ENCODE measurements at places on chromosomes 7 and 10.

GRCh38 chr10:122113161-122113944 lies 124.4 kb downstream of the TACC2 start:
- peak; percentile 90 for DNase-seq

- no peak for DNase-seq
These were observed 45.0 kb downstream of the DENND2A start for GRCh38 chr7:140595468-140596092.

GRCh38 chr10:65827359-65827758 lies 1098.5 kb upstream of the LRRTM3 start:
- no peak for DNase-seq

- peak; percentile 19 for DNase-seq
These were observed 92.6 kb downstream of the OAT start for GRCh38 chr10:124325998-124326636.

DNA sequence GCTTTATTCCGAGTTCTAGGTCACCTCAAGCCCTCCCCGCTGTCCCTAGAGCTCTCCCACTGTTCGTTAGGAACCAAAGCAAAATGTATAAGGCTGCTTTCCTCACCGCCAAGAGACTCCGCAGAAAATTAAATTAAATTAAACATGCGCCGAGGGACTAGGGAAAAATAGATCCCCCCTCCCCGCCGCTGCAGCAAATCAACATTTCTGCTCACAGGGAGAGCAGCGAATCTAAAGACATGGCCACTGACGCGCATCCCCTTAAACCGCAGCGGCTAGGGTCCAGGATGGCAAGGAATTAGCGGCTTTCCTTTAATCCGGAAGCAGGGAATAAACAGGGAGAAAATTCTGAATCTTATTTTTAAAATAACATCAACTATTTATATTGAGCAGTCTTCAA lies 7.6 kb downstream of the SP8 start:
- no peak for DNase-seq

DNA sequence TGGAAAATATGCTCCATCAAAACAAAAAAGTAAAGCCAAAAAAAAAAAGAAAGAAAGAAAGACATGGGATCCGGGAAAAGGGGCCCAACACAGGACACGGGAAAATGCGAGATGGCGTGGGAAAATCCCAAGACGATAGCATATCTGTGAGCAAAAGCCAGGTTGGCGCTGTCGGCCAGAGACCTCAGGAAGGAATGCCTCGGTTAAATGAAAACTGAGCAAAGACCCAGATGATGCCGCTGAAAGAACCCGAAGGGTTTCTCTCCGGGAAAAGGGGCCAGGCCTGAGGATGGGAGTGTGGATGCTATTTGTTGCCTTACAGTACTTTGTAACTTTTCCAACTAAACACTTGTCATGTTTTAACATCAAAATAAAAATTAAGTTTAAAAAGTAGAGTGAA lies 49.5 kb upstream of the PPP2R2D start:
- no peak for DNase-seq

GRCh38 chr10:104321725-104322415 lies 16.4 kb downstream of the ITPRIP start:
- no peak for DNase-seq

DNA sequence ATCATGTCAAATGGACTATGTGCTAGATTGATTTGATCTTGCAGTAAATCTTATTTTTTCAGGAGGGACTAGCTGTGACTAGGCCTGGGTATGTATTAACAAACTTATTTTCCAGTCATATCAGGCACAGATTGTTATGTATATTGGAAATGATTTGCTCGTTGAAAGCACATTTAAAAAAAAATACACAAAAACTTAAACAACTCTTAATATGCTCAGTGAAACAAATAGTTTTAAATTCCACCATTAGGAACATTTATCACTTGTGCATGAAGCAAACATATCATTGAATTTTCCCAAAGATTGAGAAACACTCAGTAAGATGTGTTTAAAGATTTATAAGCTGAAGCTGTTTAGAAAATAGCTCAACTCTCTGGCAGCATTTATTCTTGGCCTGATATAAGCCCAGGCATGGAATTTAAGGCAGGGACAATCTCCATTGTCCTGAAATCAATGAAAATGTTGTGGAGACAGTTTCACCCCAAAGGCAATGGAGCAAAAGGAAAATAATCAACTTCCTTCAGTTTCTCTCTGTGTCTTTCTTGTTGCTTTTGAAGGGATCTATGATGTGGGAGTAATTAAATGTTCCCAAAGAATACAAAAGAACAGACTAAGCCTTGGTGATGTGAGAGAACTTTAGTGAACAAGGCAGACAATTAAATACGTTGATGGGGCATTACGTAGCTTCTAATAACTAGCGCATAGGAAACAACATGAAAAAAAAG lies 250.3 kb downstream of the GPR37 start:
- no peak for DNase-seq

DNA sequence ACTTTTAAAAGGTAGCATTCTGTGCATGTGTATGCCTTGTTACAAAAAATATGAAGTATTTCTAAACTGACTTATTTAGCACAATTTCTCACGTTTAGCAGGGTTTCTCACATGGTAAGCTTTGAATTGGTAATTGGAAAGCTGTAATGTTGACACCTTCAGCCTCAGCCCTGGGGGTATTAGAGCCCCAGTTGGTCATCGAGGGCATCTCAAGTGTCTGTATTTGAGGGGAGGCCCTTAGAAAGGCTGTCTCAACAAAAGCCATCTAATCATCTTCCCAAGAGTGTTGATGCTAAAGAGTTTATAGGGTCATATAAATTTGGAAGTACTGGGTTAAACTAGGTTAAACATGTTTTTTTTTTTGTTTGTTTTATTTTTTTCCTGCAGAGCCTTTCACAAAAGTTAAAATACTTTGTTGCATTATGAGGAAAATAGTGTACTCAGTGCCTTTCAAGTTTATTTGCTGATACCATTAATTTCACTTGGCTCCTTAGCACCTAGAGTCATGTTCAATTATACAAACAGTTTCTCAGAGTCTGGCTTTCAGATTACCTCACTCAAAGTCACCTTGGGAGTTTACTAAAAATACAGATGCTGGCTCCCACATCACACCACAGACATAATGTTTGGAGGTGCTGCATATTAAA lies 134.0 kb downstream of the CD36 start:
- no peak for DNase-seq

GRCh38 chr7:95619921-95620320 lies 23.6 kb upstream of the PDK4 start:
- DNase-seq = no peak

- peak; percentile 85 for DNase-seq
These were observed 86.9 kb downstream of the JAZF1 start for GRCh38 chr7:28093623-28094232.

DNA sequence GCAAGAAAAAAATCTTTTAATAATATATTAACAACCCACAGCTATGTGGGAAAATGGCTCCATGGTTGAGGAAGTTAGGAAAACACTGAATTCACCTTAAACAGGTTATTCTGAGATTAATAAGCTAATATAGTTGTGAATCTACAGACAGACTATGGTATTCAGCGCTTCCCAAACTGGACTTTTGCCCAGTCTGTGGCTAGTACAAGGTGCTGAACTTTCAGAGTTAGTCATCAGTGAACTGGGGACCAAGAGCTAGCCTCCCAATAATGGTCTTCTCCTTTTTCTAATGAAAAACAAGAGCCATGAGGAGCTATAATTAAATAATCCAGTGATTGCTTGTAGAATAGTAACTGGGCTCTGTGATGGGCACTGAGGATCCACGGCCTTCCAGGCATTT lies 65.3 kb downstream of the FRMPD2 start:
- no peak for DNase-seq

DNA sequence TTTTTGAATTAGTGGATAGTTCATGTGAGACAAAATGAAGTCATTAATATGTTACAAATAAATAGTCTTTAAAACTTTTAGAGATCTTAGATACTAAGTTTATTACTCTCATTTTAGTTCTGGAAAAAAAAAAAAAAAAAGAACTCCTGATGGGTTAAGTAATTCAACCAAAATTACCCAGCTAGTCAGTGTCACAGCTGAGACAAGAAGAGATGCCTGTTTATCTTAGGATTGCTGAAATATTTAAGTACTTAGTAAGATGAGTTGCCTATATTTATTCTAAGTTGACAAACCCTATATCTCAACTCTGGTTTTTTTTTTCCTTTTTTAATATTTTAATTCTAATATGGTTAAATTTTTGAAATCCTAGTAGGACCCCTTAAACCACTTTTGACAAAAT lies 781.0 kb upstream of the LRRN3 start:
- no peak for DNase-seq

- no peak for DNase-seq
These were observed 94.9 kb downstream of the GFRA1 start for GRCh38 chr10:116178086-116178605.

DNA sequence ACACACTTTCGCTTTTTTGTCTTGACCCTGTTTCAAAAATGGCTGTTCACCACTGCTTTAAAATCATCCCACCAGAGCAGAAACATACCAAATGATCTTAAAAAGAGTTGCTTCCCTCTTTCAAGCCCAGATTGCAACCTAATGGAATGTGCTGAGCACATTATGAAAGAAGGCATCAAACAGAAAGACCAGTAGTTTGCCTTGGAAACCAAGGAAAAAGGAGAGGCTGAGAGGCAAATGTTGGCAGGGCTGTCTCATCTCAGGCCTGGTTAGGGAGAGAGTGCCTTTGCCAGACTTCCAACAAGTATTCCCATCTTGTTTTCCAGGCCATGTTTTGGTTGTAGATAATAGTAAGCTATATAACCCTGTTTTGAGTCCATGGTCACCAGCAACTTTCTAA lies 64.3 kb downstream of the ABCB4 start:
- no peak for DNase-seq

DNA sequence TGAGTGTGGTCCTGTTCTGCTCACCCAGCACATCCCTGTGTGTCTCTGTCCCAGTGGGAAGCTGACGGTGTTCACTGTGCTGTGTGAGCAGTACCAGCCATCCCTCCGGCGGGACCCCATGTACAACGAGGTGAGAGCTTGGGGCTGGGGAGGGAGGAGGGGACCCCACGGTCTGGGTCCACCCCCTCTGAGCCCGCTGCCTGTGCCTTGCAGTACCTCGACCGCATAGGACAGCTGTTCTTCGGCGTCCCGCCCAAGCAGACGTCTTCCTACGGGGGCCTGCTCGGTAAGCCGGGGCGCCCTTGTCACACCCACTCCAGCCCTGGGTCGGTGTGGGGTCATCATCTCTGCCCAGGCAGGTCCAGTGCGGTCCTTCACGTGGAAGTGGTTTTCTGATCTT lies 17.3 kb downstream of the GET4 start:
- DNase-seq = peak; percentile 53

DNA sequence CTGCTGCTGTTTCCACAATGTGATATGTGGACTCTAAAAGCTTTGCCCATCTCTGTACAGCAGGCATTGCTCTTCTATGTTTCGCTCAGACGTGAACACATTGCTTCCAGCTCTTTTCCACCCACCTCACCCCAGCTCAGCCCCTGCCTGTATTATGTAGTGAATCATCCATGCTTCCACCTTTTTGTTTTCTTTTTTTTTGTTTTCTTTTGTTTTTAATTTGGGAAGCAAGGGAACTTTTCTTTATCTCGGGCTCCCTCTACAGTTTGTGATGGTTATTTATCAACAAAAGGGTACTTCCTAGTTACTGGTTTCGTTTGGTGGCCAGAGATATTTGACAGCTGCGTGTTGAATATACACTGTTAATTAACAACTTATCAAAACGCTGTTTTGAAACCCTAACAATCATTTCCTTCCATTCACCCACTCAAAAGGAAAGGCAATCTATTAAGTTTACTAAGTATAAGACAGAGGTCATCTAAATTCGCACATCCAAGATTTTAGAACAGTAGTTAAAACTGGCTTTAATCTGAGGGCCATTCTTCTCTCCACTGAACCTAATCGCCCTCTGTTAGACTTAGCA lies 127.9 kb upstream of the STK17A start:
- no peak for DNase-seq

DNA sequence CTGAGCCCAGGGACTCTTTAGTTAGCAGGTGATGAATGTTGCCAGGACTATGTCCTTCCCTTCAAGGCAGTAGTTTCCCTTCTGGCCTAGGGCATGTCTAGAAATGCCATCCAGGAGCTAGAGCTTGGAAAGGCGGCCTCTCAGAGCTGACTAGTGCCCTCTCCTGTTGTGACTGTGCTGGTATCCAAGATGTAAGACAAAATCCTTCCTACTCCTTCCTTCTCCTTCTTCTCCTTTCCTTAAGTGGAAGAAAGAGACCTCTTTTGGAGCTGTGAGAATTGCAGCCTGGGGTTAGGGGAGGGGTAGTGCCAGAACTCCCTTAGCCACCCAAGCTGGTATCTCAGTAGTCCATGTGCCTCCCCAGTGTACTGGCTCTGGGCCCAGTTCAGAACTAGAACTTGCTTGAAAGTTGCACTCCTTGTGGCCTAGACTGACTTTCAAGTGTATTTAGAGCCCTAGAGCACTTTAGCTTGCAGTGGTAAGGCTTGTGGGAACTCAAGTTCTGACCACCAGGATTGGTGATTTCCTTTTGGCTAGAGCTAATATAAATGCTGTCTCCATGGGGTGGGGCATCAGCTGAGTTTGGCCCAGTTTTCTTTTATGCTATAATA lies 118.8 kb downstream of the NPSR1 start:
- no peak for DNase-seq

GRCh38 chr7:111832174-111832573 lies 269.9 kb upstream of the IMMP2L start:
- DNase-seq = no peak

DNA sequence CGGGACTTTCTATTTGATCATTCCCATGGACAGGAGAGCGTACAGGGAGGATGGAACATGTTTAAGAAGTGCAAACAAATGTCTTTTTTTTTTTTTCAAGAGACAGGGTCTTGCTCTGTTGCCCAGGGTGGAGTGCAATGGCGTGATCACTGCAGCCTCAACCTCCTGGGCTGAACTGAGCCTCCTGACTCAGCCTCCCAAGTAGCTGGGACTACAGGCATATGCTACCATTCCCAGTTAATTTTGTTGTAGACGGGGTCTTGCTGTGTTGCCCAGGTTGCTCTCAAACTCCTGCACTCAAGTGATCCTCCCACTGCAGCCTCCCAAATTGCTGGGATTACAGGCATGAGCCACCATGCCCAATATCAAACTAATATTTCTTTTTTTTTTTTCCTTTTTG lies 40.5 kb downstream of the SPDYE5 start:
- DNase-seq = no peak

DNA sequence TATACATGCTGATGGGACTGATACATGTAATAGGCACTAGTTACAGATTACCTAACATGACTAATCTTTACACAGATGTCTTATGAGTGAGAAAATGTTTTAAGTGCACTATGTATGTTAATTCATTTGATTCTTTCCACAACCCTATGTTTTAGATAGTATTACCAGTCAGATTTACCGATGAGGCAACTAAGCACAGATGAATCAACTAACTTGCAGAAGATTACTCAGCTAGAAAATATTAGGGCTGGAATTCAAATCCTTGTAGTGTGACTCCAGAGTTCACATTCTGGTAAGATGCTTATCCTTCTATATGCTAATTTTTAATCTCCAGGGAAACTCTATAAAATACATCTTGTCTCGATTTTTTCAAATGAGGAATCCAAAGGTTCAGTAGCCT lies 964.9 kb downstream of the REEP3 start:
- no peak for DNase-seq

GRCh38 chr7:36175886-36176285 lies 22.8 kb downstream of the EEPD1 start:
- peak; percentile 73 for DNase-seq
